ENCODE measurements at places on chromosomes 7 and 10. TPM values are rescaled to one million over a fixed set of nuclear protein-coding genes. Genes with fewer than 3 reads are reported as not detected.

DNA sequence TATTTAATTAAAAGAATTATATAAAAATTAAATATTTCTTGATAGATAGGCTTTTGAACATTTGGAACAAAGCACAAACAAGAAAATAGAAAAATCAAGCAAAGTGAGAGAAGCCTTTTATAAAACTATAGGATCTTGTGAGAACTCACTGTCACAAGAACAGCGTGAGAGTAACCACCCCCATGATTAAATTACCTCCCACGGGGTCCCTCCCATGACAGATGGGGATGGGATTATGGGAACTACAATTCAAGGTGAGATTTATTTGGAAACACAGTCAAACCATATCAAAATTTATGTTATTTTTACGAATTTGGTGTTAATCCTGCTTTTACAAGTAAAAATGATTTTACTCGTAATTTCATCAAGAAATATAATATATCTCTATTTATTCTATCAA is 1136.1 kb upstream of the POT1 start:
- no peak for DNase-seq

GRCh38 chr7:126682176-126682575 is 570.6 kb downstream of the GRM8 start:
- DNase-seq = no peak

- DNase-seq = no peak
Observed at GRCh38 chr7:36406156-36406555, 16.5 kb downstream of the ANLN start.

DNA sequence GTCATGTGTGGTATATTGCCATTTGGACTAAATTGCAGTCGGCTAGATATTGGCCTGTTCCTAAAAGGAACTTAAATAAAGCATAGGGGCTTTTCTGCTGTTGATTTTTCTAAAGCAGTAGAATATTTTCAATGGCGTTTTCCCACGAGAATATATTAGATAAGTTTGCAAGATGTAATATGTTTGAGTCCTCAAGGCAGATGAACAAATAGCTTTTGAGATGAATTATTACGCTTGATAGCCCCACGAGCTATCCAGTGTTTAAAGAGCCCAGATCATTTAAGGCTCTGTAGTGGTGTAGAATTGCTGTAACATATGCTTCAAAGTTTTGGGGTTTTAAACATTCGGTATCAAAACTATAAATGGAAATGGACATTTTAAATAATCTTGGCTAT is 2.9 kb downstream of the CELF2 start:
- no peak for DNase-seq

DNA sequence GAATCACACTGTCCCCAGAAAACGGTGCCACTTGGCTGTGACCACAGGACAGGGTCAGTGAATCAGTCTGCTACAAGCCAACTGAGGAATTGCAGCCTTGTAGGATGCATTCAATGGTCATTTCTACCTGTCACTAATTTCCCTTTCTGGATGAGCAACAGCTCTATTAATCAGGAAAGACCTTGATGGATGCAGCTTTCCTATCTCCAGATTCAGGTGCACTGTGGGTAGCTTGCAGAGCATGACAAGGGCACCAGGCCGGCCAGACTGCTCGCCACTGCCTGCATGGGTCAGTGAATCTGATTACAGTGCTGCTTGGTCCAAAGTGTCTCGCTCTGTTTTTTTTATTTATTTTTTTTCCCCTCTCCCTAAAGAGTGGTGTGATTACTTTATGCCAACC is 506.8 kb upstream of the AUTS2 start:
- DNase-seq = no peak

- no peak for DNase-seq
Observed at GRCh38 chr7:100726996-100727761, 6.2 kb upstream of the ZAN start.

GRCh38 chr7:73615886-73616285 is 8.4 kb downstream of the MLXIPL start:
- no peak for DNase-seq

- DNase-seq = no peak
Observed at GRCh38 chr7:30796105-30796869, 25.1 kb downstream of the MINDY4 start.

Gene ODAD2
- 0.22 TPM for total RNA-seq

Gene ENTPD1
- total RNA-seq = 25.4 TPM
